ENCODE measurements at places on chromosomes 7 and 10.

- no peak for DNase-seq
Observed at GRCh38 chr10:32271617-32272016, 75.3 kb downstream of the EPC1 start.

- no peak for DNase-seq
Observed at GRCh38 chr7:30313348-30313747, 29.0 kb downstream of the ZNRF2 start.

DNA sequence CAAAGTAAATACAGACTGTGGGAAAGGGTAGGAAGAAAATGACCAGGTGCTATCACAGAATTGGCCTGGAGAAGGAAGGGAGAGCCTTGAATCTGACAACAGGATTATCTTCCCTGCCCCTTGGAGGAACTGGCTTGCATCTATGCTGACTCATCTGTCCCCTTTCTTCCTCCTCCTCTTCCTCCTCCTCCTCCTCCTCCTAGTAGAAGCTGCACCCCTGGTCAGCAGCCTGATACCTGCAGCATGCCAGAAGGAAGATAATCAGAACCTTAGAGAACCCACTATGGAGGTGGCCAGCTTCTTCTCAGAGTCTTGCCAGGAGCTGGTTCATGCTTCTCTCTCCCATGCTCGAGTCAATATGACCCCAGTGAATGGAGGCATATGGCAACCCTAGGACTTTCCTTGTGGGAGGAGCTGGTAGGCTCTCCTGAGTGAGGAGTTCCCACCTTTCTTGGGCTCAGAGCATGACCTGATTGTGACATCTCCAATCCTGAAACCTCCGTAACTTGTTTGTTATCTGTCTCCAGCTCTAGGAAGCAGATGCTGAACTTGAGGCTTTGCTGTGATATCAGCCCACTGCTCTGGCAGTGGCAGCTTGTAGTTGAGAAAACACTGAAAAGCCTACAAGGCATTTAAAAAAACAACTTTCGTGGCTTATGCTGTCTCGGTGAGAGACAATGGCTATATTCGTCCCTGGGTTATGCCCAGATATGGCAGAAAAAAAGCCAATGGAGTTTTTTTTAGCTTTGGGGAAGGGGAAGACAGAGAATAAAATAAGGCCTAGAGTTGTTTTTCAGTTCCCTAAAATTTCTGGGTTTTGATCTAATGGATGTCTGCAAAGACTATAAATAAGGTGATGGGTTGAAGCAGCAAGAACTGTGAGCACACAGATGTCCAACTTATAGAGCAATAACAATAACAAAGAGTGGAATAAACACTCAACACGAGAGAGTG is 60.6 kb downstream of the CDHR3 start:
- no peak for DNase-seq

DNA sequence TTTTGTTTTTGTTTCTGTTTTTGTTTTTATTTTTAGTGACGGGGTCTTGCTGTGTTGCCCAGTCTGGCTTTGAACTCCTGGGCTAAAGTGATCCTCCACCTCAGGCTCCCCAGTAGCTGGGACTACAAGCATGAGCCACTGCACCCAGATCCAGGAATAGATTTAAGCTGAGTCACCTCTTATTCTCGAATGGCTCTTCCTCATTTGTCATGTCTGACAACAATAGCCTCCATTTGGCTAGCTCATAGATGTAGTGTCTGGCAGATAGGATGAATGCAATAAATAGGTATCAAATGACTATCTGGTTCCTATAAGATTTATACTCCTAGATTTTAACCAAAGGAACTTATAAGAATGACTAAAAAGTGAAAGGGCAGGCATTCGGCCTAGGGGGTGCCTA is 172.9 kb downstream of the TMEM26 start:
- no peak for DNase-seq

DNA sequence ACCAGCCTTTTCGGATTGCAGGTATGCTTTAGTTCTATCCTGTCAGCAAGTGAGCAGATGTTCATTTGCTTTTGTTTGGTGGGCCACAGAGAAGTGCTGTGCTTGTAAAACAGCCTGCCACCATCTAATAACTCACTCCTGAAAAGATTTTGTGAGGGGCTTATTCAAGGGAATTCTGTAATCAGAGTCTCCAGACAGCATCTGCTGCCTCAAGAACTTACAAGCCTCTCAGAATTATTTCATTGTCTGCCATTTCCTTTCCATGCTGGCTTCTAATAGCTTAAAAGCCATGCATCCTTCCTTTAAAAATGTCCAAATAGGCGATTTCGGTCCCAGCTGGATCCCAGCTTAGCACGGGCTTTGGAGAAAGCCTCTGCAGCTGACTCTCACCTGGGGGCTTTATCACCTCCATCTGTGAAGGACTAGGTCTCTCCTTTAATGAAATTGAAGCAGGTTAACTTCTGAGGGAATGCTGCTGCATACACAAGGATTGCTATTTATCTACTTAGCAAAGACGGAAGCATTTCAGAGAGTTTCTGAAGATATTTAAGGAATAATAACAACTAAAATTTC is 48.0 kb downstream of the MALRD1 start:
- DNase-seq = no peak

DNA sequence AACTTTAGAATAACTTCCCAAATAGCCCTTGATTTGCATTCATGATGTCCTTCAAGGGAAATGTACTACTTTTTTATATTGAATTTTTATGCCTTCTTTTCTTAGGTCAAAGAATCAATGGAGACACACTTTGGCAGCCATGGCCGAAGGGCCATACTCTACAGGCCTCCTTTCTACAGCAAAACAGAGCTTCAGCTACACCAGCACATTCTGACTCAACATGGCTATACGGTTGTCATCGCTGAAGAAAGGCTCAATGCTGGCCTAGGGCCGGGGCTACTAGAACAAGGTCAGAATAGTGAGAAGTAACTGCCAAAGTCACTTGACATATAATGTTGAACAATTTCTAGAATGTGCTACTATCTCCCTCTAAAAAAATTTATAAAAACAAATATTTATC is 27.0 kb downstream of the CPED1 start:
- no peak for DNase-seq

DNA sequence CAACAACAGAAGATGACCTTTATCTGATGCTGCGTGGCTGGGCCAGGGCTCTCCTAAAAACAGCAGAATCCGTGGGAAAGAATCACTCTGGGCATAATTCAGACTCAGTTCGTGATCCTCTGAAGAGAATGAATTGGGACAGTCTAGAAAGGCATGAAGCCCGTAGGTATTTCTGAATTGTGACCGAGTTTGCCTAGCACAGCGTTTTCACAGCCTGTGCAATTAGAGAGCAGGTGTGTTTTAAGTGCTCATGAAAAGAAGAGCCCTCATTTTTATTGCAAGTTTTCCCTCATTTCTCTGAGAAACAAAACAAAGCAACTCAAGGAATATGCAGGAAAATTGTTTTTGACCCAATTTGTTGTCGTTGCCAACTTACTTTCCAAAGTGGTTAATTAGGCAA is 366.2 kb downstream of the WDR11 start:
- peak; percentile 28 for DNase-seq

DNA sequence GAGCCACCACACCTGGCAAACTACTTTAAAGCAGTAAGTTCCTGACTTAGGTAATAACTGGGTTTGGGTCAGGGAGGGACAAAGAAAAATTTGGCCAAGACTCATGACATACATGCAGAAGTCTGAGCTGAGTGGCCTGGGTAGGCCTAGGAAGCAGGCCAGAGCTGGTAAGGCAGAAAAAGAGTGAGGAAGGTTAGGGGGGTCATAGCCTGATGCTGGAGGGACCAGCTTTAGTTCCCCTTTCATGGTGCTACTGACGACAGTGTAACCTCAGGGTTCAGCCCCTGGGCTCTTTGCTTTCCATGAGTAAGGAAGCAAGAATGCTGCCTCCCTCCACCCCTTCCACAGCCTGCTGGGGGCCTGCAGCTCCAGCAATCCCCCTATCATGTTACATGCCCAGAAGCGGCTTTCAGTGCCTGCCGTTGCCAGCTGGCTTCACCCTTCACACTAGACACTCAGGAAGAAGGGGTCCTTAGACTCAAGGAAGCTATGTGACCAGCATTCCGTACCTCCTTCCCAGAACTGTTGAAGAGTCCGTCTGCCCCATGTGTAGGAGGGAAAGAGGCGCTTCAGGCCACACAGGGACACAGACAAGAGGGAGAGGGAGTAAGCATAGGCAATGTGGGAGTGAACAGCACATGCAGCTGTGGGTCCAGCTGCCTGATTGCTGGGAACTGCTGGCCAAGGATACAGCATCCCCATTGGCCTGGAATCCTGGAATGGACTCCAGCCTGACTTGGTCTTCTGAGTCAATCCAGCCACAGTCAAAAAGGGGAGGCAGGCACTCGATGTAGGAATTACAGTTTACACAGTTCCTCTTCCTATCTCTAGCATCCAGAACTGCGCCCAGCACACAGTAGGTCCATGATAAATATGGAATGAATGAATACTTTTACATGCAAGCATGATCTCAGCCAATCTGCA is 4.1 kb upstream of the PLAU start:
- DNase-seq = no peak

DNA sequence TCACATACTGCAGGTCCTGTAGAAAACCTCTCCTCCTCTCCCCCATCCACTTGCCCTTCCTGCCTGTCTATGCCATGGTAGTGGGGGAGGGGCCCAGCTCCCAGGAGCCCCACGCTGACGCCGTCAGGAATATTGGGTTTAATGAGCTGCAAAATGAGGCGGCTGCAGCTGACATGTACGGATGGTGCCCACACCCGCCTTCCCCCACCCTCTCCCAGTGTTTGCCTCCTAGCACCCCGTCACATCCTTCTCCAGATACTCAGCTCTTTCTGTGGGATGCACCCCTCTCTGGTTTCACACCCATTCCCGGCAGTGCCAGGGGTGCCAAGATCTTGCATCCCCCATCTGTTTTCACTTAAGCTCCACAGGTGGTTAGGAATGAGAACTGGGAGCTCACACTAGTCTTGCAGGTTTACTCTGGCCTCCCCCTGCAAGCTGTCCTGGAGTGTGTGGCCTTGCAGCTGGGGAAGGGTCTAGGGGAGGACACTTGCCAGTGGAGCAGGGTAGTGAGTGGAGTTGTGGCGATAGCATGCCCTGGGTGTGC is 26.1 kb downstream of the GBX1 start:
- DNase-seq = no peak

DNA sequence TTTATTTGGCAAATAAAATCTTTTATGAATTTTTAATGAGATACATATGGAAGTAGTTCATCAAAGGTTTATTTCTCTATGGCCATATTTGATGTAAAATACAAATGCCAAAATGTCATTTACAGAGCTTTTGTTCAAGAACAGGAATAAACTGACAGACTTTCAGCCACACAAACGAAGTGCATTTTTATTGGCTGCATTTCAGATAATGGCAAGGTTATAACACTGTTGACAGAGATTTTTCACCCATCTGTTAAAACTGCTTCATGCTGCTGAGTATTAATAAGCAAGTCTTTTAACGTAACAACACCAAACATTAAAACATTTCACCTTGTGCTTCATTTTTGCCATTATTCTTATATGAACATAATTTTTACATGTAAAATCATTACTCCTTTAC is 254.4 kb downstream of the ANKRD7 start:
- DNase-seq = no peak

GRCh38 chr10:76356557-76356956 is 925.1 kb downstream of the LRMDA start:
- no peak for DNase-seq

GRCh38 chr7:23450518-23450917 is 19.8 kb downstream of the IGF2BP3 start:
- DNase-seq = no peak

GRCh38 chr10:88386821-88387773 is 196.0 kb downstream of the RNLS start:
- no peak for DNase-seq

DNA sequence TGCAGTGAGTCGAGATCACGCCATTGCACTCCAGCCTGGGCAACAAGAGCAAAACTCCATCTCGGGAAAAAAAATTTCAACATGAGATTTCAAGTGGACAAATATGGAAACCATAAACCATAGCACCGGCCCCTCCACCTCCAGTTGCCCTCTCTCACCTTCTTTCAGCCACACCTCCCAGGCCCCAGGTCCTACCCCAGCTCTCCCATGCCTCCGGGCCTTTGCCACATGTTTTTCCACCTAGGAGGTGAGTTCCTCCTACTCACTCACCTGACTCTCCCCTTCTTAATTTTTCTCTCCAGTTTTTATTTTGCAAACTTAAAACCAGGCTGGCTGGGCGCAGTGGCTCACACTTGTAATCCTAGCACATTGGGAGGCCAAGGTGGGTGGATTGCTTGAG is 13.7 kb upstream of the CLDN4 start:
- DNase-seq = no peak

DNA sequence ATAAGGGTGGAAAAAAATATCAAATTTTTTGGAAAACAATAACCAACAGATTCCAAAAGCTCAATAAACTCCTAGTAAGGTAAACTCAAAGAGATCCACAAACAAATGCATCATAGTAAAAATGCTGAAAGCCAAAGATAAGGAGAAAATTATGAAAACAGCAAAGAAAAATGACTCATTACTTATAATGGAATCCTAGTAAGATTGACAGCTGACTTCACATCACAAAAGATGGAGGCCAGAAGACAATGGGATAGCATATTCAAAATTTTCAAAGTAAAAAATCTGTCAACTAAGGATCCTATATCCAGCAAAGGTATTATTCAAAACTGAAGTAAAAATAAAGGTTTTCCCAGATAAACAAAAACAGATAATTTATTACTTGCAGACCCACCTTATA is 183.4 kb upstream of the VIPR2 start:
- no peak for DNase-seq

GRCh38 chr10:43040482-43041256 is 36.2 kb upstream of the RET start:
- DNase-seq = no peak

GRCh38 chr7:47103498-47104205 is 478.3 kb downstream of the TNS3 start:
- DNase-seq = no peak

DNA sequence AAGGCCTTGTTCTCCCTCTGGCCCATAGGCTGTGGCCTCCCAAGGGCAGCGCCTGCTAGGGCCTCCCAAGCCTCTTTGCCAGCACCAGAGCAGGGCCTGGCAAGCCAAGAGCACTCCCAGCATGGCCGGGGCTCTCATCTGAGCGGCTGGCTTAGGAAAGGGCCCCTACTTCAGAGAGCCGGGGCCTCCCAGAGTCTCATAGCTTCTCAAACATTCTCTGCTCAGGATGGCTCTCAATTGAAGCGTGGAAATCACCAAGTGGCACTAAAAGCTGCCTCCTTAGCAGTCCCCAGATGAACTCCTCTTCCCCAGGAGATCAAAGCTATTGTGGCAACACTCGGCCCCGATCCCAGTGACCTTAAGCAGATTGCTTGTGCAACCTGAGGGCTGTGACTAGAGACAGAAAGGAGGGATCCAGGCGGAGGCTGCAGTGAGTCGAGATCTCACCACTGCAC is 69.4 kb downstream of the FAM53B start:
- DNase-seq = no peak

DNA sequence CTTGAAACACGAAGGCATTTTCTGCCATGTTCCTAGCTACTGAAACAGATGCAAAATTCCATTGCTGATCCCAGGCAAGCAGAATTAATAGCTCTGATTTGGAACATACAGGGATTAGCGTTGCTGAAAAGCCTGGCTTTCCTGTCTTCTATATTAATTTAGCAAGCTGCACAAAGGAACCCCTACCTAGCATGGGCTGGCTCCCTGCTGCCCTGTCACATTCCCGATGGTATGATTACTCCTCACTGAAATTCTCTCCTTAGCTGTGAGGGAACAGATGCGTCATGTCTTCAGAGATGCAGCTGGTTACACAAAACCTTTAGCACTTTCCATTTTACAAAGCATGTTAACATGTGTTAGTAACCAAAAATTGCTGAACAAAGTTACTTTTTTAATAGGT is 878.9 kb downstream of the TYW1 start:
- DNase-seq = no peak
